ENCODE measurements at places on chromosomes 4 and X.

DNA sequence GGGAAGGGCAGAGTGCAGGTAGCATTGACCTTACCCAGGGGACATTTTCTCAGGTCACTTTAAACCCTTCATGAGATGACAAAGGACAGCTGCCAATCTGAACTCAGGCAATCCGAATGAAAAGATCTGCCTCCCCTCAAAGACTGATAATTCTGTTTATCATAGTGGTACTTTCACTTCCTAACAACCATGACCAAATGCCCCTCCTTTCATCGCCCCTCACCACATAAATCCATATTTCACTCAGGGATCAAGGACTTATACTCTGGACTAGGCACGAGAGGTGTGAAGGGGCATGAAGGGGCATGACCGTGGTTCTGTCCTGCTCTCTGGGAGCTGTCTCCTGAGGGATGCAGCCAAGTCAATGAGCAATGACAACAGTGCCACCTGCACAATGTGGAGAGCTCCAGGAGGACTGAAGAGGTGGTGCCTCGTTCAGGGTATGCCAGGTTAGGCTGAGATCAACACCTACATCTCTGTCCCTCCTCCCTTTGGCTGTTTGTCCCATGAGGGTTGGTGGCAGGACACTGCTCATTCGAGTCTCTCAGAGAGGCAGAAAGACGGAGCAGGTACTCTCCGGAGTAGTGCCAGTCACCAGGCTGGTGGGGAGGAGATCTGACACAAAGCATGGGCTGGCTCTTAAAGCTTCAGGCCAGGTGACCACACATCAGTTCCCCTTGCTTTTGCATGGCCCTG, 12.5 kb downstream of the HS3ST1 start:
- DNase-seq: no peak

DNA sequence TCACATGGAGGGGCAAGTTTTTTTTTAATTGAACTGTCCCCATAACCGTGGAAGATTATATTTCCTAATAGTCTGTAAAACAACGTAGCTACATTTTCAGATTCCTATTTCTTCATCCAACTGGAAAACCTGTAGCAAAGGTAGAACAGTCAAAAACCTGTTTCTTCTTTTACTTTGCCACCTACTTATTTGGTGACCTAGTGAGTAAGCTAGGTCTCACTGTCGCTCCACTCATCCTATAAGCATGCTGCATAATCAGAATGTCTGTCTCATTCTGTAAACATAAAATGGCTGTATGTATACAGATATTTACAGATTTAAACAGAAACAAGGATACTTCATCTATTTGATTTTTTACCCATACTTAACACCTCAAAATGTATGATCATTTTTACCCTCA, 20.4 kb downstream of the MAML3 start:
- no peak for DNase-seq

DNA sequence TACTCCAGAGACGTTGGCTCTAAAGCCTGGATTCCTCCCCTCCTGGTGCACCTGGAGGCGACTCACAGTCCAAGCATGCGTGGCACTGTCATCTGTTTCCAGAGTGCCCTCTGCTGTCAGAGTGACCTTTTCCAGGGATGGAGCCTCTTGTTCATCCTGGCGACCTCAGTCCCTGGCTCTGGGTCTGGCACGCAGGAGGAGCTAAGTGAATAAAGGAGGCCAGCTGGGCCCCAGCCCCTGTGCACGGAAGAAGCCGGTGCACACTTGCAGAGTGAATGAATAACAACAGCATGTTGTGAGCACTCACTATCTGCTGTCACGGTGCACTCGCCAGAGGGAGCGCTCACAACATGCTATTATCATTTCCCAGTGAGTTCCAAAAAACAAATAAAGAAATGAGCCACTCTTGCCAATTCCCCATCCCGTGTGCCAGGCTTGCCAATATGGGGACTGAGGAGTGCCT, 27.8 kb upstream of the PSAPL1 start:
- DNase-seq: no peak

DNA sequence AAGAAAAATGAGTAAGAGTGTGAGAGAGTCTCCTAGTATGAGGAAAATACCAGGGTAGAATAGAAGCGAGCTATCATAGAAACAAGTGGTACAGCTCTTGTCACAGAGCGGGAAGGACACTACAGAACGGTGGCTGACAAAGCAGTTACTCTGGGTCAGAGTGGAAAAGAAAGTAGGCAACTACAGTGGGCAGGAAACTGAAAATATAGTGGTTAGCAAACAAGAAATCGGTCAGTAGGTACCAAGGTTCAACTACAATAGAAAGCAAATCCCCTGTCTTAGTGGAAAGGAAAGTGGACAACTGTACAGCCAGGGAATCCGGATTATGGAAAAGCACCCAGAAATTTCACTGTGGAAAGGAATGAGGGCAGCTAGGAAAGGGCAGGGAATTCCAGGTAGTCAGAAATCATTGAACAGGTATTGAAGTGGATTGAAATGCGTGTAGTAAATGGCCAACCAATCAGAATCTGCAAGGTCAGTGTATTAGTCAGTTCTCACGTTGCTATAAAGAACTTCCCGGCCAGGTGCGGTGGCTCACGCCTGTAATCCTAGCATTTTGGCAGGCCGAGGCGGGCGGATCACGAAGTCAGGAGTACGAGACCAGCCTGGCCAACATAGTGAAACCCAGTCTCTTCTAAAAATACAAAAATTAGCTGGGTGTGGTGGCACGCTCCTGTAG, 219.6 kb upstream of the DIAPH2 start:
- DNase-seq: no peak

DNA sequence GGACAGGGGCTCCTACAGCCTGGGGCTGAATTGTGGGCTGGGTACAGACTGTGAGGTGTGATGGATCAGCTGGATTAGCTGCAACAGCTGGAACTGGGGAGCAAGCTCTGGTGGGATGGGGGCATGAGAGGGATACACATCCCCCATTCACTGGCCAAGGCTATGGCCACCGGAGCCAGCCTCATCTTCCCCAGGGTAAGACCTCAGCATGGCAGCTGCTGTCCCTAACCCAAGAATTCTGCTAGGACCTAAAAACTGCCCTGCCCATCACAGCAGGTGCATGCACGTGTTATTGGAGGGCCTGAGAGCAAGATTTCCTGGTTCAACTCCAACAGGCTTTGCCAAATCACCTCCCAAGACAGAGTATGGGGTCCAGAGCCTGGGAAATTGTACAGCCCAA, 258.6 kb upstream of the AGTR2 start:
- DNase-seq: no peak

- no peak for DNase-seq
These were observed 20.2 kb downstream of the SYAP1 start for GRCh38 chrX:16739574-16739973.

- no peak for DNase-seq
These were observed 82.7 kb downstream of the TENM3 start for GRCh38 chr4:182325848-182326255.

GRCh38 chr4:107130157-107130556, 94.0 kb upstream of the DKK2 start:
- no peak for DNase-seq

- DNase-seq: no peak
These were observed 317.3 kb downstream of the PPP1R2C start for GRCh38 chrX:42460706-42461105.

GRCh38 chr4:176927664-176928063, 134.9 kb upstream of the VEGFC start:
- no peak for DNase-seq

DNA sequence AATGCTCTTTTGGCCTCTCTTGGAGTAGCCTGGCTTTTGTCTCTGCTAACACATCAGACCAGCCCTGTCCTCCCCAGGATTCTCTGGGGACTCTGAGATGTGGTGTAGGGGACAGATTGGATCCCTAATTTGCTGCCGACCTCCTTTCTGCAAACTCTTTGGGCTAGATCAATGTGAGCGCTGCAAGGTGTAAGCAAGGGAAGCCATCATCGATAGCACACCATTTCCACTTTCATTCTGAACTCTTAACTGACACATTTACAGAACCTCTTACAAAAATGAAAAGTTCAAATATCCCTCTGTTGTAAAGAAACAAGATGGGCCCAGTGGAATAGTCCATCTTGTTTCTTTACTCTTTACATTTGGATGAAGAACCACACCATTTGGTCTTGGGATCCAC, 46.6 kb downstream of the PGRMC2 start:
- no peak for DNase-seq

GRCh38 chrX:131802836-131803626, 220.1 kb upstream of the STK26 start:
- no peak for DNase-seq

GRCh38 chr4:138446456-138446855, 204.3 kb upstream of the SLC7A11 start:
- DNase-seq: no peak

GRCh38 chr4:25654031-25654970, 1.4 kb upstream of the SLC34A2 start:
- no peak for DNase-seq

DNA sequence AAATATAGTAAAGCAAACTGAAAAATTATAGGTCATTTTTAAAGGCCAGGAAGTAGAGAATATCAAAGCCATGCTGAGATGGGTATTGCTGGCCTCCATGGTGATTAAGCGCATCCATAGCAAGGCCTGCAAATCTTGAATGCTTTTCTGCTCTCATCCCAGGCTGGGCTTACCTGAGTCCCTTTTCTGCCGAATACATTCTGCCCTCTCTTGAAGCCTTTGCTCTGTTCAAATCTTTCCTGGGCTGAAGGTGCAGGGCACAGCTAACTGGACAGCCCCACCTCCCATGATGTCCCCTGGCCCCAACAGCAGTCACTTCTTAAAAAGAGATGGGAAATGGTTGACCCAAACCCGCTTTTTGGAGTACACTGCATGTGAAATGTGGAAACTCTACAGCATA, 10.1 kb upstream of the EIF1AX start:
- DNase-seq: no peak

- no peak for DNase-seq
These were observed 67.9 kb downstream of the KLHL8 start for GRCh38 chr4:87152310-87153041.

DNA sequence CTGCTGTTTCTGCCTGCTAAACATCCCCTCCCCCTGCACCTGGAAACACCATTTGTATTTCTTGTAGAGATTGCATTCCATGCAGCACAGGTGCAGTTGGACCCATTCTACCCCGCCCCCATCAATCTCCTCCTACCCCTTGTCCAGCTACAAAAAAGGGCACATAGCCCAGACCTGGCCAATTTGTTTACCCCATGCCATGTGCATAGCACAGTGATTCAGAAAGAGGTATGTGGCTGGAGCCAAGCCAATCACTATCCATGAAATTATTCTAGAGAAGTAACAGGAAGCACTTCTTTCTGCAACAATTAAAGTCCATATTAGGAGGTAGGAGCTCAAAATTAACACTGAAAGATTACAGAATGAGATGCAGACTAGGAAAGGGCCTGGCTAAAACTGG, 20.2 kb upstream of the TMEM184C start:
- no peak for DNase-seq

Data from stimulated activated CD4-positive, alpha-beta T cell treated with anti-CD3 and anti-CD28 coated beads, Interleukin-12 subunit alpha, Interleukin-12 subunit beta, amount 100 ng/mL, for 24 hours (primary cell).